SW 1271 (cell line): ENCODE measurements at places on chromosomes 4 and X.

- no peak for DNase-seq
These were observed 48.8 kb upstream of the HHIP start for GRCh38 chr4:144597171-144597570.

- no peak for DNase-seq
These were observed 19.9 kb upstream of the CLNK start for GRCh38 chr4:10704430-10704810.

- DNase-seq = no peak
These were observed 1351.6 kb upstream of the PABPC4L start for GRCh38 chr4:135553213-135553612.

DNA sequence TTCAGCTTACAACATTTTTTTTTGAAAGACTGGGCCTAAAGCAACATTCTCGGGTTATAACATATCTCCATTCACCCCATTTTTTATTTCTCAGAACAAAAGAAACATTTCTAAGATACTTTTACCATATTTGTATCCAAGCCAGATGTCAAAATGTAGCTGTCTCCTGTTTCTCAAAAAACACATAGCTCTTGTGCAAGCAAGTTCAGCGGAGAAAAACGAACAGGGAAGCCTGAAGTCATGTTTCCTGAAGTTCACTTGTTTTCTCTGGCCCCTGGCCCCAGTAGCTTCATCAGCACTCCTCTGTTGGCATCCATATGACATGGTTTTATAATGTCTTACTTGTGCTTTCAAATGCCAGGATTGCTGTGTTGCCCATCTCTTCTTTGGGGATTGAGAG, 218.2 kb downstream of the BANK1 start:
- no peak for DNase-seq

GRCh38 chr4:61693520-61693919, 493.4 kb downstream of the ADGRL3 start:
- no peak for DNase-seq

DNA sequence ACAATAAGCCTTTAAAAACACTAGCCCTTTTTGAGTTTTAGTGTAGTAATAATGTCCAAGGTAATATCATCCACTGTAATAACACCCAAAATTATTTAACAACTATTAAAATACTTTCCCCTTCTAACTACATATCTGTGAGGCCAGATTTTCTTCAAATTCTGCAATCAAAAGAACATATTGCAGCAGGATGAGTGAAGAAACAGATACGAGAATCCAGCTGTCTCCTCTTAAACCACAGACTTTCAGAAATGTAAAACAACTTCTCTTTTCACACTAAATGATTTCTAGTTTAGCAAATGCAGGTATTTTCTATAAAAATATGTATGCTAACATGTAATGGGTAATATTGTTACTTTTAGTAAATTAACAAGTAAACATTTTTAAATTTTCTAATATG, 148.9 kb downstream of the PRDM5 start:
- no peak for DNase-seq

DNA sequence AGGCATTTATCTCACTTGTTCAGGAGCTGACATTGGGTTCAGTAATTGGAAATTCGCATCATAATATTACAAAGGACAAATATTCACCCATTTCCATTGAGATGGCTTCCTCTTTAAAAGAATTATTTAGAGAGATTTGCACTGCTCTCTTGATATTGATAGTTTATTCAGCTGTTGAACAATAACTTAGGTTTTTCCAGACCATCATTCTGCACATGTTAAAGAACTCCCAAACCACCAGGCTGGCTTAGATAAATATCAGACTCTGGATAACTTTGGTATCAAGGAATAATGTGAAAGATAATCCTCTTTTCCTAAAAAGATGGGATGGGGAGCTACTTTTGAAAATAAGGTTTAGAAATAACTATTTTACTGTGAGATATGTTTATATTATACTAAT, 154.0 kb downstream of the GASK1B start:
- no peak for DNase-seq

DNA sequence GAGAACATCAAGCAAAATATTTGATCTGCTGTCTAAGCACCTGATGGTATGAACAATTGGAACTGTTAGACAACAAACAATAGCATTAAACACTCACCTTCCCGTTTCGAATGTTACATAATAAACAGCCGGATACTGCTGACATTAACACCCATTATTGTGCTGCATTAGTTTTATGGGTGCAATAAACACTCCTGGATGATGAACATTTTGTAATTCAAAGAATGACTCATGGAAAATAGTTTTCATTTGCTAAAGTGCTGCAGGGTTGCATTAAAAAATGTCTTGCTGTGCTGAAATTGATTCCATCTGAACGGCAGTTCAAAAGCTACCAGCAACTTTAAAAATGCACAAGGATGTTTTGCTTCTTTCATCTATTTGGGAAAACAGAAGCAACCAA, 100.8 kb upstream of the SORBS2 start:
- DNase-seq = no peak

DNA sequence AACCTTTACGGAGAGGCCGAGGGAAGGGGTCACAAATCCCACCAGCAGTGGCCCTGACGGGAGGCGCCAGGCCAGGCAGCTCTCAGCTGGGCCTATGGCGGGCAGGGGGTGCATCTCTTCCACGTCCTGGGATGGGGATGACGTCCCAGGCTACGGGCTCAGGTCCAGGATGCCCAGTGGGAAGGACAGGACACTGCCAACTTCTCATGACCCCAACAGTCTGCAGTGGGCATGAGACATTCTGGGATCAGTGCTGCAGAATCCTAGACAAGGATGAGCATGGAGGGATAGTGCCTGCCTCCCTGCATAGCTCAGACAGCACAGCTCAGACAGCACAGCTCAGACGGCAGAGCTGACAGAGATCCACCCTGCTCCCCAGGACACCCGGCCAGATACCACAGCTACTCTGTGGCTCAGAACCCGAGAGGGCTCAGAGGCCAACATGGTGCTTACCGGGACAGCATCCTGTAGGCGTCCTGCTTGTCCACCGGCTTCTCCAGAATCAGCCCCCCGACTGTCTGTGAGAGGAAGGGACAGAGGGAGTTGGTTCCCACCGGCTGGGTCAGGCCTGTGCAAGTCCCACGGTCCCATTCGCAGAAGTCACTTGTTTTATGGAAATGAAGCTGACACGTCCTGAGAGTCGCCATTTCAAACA, 17.3 kb downstream of the ASMTL start:
- DNase-seq = no peak

DNA sequence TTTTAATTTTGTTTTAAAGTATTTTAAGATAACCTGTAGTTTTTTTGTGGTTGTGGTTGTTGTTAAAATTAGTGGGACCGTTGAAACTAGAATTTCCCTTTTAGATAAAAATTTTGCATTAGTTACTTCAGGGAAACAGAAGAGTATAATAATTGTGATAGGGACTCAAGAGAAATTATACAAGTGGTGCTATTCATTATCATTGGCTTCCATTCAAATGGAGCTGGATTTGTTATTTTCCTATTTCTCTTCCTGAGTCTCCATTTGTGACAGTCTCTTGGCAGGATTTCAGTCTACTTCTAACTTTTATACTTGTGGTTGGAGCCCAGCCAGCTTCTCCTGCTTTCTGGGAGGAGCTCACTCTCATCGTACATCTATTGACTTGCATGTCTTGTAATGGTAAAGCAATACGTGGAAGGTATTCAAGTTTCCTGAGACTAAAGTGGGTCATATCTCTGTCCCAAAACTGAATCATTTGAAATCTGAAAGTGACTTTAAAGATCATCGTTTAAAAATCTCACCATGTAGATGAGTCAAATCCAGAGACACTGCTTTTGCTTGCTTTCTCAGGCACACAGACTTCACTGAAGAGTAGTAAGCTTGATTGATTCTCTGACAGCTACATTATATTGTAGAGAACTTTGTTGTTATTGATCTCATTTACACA, 155.8 kb downstream of the RPA4 start:
- DNase-seq = no peak

DNA sequence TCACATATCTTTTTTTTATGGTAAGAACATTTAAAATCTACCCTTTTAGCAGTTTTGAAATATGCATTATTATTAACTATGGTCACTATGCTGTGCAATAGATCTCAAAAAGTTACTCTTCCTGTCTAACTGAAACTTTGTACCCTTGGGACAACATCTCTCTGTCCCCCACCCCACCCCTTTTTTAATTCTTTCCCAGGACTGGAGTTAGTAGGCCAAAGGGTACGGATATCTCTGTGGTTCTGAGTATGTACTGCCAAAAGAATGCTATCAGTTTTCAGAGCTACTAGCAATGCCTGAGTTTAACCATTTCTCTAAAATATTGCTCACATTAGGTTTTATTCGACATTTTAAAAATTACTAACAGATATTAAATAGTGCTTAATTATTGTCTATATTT, 4.7 kb upstream of the FAM241A start:
- no peak for DNase-seq

- no peak for DNase-seq
These were observed 78.0 kb upstream of the CLNK start for GRCh38 chr4:10762561-10762960.

GRCh38 chr4:100016191-100016590, 66.1 kb upstream of the H2AZ1 start:
- no peak for DNase-seq

DNA sequence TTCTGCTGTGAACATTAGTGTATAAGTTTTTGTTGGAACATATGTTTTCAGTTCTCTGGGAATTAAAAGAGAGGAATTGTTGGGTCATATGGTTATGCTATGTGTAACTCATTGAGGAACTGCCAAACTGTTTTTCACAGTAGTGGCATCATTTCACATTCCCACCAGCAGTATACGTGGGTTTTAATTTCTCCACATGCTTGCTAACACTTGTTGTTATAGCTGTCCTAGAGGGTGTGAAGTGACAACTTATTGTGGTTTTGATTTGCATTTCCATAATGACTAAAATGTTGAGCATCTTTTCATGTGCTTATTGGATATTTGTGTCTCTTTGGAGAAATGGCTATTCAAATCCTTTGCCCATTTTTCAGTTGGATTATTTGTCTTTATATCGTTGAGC, 13.7 kb downstream of the APELA start:
- DNase-seq = no peak

- DNase-seq = no peak
These were observed 6.9 kb upstream of the MSANTD1 start for GRCh38 chr4:3241898-3242524.

DNA sequence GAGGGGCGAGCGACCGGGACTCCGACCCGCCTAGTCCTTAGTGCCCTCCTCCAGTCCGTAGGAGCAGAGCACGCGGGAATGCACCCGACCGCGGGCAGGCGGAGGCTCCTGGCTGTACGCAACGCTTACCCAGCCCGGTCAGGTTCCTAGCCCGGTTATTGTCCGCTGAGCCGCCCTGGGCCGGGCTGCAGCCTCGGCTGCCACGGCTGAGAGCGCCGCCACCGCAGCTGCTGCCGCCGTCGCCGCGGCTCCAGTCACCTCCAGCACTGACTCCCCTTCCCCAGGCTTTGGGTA, at the start of gene AMER1:
Gene AMER1 (minus strand): TSS at position 268 of the 294 bp plus-strand sequence. CDS start 12,422 bp downstream, outside the sequence.
- no peak for DNase-seq

GRCh38 chrX:76184276-76184675, 11.4 kb downstream of the PBDC1 start:
- no peak for DNase-seq

DNA sequence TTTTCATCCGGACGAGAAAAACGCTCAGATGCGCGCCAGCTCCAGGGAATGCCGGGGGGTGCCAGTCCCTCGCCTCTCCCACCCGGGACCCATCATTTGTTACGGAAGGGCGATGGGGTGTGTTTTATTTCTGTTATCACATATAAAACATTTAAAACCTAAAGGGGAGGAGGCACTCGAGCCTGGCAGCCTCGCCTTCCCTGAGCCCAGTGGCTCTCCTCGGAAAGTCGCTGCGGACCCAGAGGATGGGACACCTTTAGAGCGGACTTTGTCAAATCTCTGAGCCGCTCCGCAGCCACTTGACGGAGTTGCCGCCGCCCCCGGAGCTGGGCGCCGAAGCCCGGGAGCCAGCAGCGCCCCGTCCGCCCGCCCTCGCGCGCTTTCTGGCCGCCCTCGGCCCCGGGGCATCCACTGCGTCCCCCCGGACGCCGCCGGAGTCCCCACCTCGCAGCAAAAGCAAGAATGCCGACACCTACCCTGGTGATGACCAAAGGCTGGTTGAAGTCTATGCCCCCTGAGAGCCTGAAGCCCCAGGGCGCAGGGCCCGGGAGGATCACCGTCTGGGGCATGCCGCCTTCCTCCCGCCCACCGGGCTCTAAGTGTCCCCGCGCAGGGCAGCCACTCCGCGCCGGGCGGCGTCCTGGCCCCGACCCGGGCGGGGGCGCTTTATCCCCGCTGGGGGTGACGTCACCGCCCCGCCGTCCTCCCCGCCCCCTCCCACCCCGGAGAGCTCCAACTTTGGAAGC, at the start of gene PDLIM3:
Gene PDLIM3 (minus strand): TSS at position 642 of the 746 bp plus-strand sequence. CDS start 73 bp downstream, at position 569.
- no peak for DNase-seq

- no peak for DNase-seq
These were observed 43.7 kb upstream of the TADA2B start for GRCh38 chr4:6999172-7000086.

GRCh38 chr4:149296503-149296902, 519.1 kb downstream of the IQCM start:
- no peak for DNase-seq

DNA sequence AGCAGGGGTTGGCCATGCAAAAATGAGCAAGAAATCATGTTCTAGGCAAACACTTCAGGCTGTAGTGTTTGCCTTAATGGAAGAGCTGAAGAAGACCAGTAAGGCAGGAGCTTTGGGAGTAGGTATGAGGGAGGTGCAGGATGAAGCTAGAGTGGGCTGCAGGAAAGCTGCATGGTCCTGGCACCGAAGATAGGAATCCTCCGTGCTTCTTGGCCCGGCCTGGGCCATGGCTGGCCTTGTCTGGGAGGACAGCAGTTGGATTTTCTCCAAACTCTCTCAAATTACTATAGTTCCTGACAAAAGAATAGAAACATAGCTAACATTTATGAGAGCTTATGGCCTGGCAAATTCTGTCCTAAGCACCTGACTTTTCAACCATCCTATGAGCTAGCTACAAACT, 116.5 kb downstream of the UCHL1 start:
- DNase-seq = no peak

- no peak for DNase-seq
These were observed 8.0 kb downstream of the IBSP start for GRCh38 chr4:87807402-87807801.

DNA sequence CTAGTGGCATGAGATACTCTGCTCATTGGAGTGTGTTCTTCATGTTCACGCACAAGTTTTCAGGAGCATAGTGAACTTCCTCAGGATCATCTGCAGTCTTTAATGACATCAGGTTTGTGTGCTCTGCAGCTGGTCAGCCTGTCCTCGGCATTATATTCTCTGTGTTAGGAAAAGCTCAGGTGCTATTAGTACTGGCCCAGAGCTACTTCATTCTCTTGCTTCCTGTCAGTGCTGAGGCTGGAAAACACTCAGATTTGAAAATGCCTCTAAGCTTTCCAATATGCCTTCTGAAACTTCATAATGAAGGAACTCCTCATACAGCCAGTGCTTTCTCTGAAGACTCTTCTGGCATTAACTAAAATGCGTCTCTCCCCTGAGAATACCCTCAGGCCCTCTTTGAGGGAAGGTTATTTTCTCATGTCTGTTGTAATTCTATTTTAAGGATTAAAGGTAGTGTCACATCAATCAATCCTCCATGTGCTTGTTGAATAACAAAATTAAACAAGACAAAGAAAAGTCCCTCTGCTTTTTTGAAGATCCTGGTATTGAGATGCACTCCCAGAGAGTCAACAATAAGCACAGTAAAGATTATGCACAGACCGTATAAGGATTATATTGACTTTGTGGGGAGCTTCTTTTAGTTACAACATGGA, 666.4 kb downstream of the ADGRL3 start:
- no peak for DNase-seq

GRCh38 chrX:9785254-9785943, 830 bp upstream of the SHROOM2 start:
- no peak for DNase-seq
